ENCODE measurements at places on chromosomes 3 and 15.

DNA sequence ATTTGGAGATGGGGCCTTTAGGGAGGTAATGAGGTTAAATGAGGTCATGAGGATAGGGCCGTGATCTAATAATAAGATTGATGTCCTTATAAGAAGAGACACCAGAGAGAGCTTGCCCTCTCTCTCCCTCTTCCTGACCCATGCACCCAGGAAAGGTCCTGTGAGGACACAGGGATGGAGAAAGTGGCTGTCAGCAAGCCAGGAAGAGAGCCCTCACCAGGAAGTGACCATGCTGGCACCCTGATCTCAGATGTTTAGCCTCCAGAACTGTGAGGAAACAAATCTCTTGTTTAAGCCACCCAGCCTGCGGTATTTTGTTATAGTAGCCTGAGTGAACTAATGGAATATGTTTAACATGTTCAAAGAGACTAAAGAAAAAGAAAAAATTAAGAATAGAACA, 15.3 kb upstream of the GNB5 start:
- no peak for DNase-seq

DNA sequence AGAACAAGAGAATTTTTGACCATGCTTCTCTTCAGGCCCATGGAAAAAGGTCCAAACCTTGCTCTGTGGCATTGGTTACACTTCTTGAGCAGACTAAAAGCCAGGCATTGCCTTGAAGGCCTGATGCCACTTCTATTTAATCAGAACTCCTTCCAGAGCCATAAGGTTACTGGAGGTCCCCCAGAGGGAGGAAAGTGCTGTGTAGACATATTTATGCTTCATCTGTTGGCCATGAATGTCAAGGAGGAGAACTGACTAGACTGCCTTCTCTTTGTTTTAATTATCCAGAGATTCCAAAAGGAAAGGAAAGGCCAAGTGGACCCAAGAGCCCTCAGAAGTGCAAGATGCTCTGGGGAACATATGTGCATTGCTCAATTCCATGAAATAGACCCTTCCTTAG, 292.6 kb upstream of the NR2E3 start:
- DNase-seq = no peak

- no peak for DNase-seq
Measured at GRCh38 chr3:42666022-42666421, 12.5 kb downstream of the ZBTB47 start.

DNA sequence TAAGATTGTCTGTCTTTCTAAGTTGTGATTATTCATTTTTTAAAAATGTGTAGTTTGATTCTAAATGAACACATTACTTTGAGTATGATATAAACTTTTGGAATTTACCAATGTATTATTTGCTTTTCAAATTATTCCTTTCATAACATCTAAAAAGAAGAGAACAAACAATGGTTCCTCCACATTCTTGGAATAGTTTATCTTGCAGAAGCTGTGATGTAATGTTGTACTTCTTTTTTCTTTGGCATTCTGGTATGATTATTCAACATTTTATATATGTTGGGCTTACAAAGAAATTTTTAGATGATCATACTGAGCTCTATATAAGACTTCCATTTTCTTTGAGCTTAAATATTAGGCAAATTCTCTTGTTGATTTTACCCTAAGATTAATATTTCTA, 419.2 kb downstream of the DIPK2A start:
- no peak for DNase-seq

DNA sequence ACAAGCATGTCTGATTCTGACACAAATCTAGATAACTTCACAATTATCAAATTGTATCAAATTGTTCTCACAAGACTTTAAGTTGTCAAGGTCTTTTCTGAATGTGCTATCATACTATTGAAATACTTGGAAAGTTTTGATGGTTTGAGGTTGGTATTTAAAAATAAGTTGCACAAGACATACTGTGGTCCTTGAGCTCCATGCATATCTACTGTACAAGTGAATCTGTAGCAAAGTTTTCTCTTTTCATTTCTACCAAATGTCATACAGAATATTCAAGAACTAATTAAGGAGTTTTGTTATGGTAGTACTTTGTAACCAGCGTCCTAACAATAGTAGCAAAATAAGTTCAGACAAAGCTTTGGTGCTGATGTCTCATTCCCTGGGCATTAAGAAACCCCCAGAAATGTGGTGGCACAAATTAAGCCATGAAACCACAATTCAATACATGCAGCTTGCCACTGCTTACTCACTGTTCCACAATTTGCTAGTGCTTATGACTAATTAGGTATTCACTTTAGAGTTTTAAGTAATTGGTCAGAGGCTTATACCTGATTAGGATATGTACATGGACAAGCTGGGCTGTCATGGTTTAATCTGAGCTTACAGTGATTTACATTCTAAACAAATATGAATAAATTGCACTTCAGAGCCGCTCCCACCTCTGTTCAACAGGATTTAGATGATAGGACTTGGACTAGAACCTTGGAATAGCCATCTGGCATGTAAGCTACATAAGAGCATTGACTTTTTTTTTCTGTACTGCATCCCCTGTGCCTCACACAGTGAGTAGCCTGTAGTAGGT, 8.8 kb downstream of the TBC1D23 start:
- no peak for DNase-seq

- no peak for DNase-seq
Measured at GRCh38 chr15:93321881-93322282, 232.9 kb upstream of the RGMA start.

DNA sequence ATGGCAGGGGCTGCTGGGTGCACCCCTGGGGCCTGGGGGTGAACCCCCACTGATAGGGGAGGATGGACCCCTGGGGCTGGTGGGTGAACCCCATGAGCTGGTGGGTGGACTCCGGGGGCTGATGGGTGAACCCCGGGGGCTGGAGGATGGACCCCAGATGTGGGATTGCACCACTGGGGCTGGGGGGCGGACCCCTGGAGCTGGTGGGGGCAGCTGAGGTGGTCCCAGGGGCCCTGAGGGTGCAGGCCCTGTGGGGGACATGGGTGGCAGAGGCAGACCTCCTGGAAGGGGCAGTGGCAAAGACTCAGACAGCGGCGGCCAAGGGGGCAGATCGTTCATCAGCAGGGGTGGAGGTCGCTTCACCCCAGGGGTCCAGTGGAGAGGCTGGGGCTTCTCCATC, 17.4 kb upstream of the TXNRD3 start:
- no peak for DNase-seq

GRCh38 chr3:162302983-162303624, 806.5 kb downstream of the OTOL1 start:
- DNase-seq = no peak

GRCh38 chr3:146501752-146502151, 32.4 kb upstream of the PLSCR2 start:
- no peak for DNase-seq

GRCh38 chr15:50137330-50137761, 18.3 kb upstream of the ATP8B4 start:
- DNase-seq = no peak

- DNase-seq = no peak
Measured at GRCh38 chr15:34621675-34622074, 38.2 kb upstream of the GOLGA8B start.

- DNase-seq = no peak
Measured at GRCh38 chr15:65369212-65369547, 8.6 kb downstream of the IGDCC3 start.

DNA sequence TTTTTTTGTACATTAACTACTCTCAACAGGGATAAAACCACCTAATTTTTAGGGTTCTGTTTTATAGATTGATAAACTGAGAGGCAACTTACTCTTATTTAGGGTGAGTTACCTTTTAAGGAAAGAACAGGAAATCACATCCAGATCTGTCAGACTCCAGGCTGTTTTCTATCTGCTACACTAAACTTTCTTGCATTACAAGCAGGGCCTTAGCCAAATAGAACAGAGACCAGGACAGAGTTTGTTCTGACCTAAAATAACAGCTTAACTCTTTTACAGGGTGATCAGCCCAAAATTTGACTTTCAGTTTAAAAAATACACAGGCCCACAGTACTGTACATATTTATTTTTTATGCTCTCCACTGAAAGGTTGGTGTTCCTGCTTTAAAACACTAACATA, 38.6 kb downstream of the SGO1 start:
- DNase-seq = no peak

GRCh38 chr3:129937717-129938116, 36.8 kb upstream of the TRH start:
- no peak for DNase-seq

Measured in NCI-H187 (cell line).